ENCODE measurements at places on chromosomes 5 and 9.

DNA sequence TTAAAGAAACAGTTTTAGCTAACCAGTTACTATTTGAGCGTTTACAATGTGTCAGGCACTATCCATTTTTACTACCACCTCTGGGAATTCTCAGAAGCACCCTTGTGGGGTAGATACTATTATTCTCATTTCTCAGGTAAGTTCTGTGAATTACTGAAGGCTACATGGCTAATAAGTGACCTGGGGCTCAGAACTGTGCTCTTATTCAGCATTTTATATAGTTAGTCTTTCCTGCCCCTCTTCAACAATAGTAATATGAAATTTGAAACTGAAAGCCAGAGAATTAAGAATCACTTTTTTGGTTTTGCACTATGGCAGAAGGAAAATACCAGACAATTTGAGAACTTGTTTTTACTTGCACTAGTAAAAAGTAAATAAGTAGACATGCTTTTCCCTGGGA, 11.8 kb downstream of the ELL2 start:
- H3K27ac ChIP-seq: peak overlapping the region; percentile 4
- H3K27me3 ChIP-seq: no peaks in the 10 kb centered on the region
- no peak overlapping the region for H3K4me3 ChIP-seq

GRCh38 chr5:10542055-10542550, 21.8 kb upstream of the ANKRD33B start:
- H3K27ac ChIP-seq: no peak overlapping the region
- H3K4me1 ChIP-seq: peaks cover 8% of the 10 kb centered on the region
- DNase-seq: no peak
- no peaks in the 10 kb centered on the region for H3K36me3 ChIP-seq
- H3K27me3 ChIP-seq: peaks cover 32% of the 10 kb centered on the region
- H3K4me3 ChIP-seq: no peak overlapping the region

GRCh38 chr9:100033877-100034551, 64.8 kb downstream of the ERP44 start:
- H3K27me3 ChIP-seq: no peaks in the 10 kb centered on the region
- peaks cover 40% of the 10 kb centered on the region for H3K36me3 ChIP-seq
- H3K4me1 ChIP-seq: no peaks in the 10 kb centered on the region
- H3K27ac ChIP-seq: no peak overlapping the region

- peaks cover 14% of the 10 kb centered on the region for H3K27me3 ChIP-seq
- H3K4me1 ChIP-seq: peaks cover 3% of the 10 kb centered on the region
- H3K4me3 ChIP-seq: no peak overlapping the region
- DNase-seq: no peak
- no peak overlapping the region for H3K27ac ChIP-seq
- no peaks in the 10 kb centered on the region for H3K36me3 ChIP-seq
Observed at GRCh38 chr9:114779352-114779845, 26.4 kb downstream of the TNFSF15 start.

GRCh38 chr9:112555844-112556482, 69.3 kb downstream of the KIAA1958 start:
- no peaks in the 10 kb centered on the region for H3K27me3 ChIP-seq
- H3K36me3 ChIP-seq: peaks cover 3% of the 10 kb centered on the region
- H3K4me1 ChIP-seq: peaks cover 26% of the 10 kb centered on the region
- no peak overlapping the region for H3K4me3 ChIP-seq
- H3K27ac ChIP-seq: no peak overlapping the region

DNA sequence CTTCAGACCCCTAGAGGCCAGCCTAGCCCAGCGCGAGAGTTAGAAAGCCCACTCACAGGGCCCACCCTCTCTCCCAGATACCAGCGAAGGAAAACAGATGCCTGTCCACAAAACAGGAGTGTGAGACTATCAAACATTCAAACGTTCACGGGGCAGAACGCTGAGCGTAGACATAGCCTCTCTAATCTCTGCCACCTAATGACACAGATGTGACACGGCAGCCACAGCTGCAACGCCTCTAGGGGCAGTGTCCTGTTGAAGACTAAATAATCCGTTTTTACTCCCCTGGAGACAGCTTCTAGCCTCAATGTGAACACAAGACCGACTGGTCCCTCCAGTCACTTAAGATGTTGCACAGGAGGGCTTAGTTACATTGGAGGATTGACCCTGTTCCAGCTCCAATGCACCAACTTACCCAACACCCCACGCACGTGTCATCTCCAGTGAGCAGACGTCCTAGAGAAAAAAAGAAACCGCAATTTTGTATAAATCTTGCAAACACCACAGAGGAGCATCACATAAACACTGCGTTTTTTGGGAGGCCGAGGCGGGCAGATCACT, 14.3 kb downstream of the DIPK1B start:
- H3K4me3 ChIP-seq: peak overlapping the region; percentile 85
- peaks cover 12% of the 10 kb centered on the region for H3K27me3 ChIP-seq
- peaks cover 12% of the 10 kb centered on the region for H3K36me3 ChIP-seq
- peaks cover 20% of the 10 kb centered on the region for H3K4me1 ChIP-seq

DNA sequence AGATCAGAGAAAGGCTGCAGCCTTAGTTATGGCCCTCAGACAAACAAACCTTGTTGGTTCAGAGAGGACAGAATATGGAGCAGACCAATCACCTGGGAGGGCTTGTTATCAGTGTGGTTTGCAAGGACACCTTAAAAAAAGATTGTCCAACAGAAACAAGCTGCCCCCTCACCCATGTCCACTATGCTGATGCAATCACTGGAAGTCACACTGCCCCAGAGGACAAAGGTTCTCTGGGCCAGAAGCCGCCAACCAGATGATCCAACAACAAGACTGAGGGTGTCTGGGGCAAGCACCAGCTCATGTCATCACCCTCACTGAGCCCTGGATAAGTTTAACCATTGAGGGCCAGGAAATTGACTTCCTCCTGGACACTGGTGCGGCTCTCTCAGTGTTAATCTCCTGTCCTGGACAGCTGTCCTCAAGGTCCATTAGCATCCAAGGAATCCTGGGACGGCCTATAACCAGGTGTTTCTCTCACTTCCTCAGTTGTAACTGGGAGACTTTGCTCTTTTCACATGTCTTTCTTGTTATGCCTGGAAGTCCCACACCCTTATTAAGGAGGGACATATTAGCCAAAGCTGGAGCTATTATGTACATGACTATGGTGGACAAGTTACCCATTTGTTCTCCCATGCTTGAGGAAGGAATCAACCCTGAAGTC, 36.9 kb upstream of the TBCA start:
- no peak for DNase-seq
- no peaks in the 10 kb centered on the region for H3K36me3 ChIP-seq
- H3K27me3 ChIP-seq: peaks cover 3% of the 10 kb centered on the region
- H3K4me1 ChIP-seq: no peaks in the 10 kb centered on the region

GRCh38 chr5:95531491-95531890, 23.3 kb downstream of the SKIC3 start:
- H3K27ac ChIP-seq: no peak overlapping the region
- no peak for DNase-seq
- H3K4me3 ChIP-seq: no peak overlapping the region

GRCh38 chr9:32554591-32554990, 2.2 kb upstream of the TOPORS start:
- H3K27me3 ChIP-seq: no peaks in the 10 kb centered on the region
- H3K4me3 ChIP-seq: no peak overlapping the region
- DNase-seq: no peak
- H3K36me3 ChIP-seq: no peaks in the 10 kb centered on the region

GRCh38 chr5:86532429-86532828, 85.3 kb upstream of the COX7C start:
- no peaks in the 10 kb centered on the region for H3K36me3 ChIP-seq
- no peak overlapping the region for H3K27ac ChIP-seq
- no peaks in the 10 kb centered on the region for H3K4me1 ChIP-seq
- no peaks in the 10 kb centered on the region for H3K27me3 ChIP-seq

- H3K27me3 ChIP-seq: no peaks in the 10 kb centered on the region
- no peak for DNase-seq
- no peaks in the 10 kb centered on the region for H3K36me3 ChIP-seq
- H3K4me1 ChIP-seq: peaks cover 1% of the 10 kb centered on the region
Observed at GRCh38 chr9:124272118-124272517, 14.4 kb downstream of the NEK6 start.

DNA sequence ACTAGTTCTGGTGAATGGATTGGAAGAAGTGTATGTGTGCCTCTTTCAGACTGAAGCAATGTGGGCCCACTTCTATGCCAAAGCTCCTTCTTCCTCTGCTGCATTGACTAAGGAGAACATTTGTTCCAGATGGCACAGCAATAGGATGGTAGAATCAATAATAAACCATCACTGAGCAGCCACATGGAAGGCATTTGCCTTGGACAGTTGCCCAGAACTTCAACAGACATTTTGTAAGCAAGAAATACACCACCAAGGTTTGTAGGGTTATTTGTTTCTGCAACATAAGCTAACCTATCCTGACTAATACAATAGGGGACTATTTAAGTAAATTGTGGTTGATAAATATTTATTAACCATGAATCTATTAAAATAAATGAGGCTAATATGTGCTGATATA, 37.7 kb upstream of the CSNK1G3 start:
- H3K4me1 ChIP-seq: no peaks in the 10 kb centered on the region
- H3K4me3 ChIP-seq: no peak overlapping the region
- H3K36me3 ChIP-seq: no peaks in the 10 kb centered on the region
- no peak for DNase-seq
- peaks cover 3% of the 10 kb centered on the region for H3K27me3 ChIP-seq
- no peak overlapping the region for H3K27ac ChIP-seq

GRCh38 chr5:32779754-32780415, 68.8 kb downstream of the NPR3 start:
- H3K36me3 ChIP-seq: no peaks in the 10 kb centered on the region
- H3K4me3 ChIP-seq: no peak overlapping the region
- DNase-seq: no peak
- H3K27me3 ChIP-seq: peaks cover 15% of the 10 kb centered on the region
- H3K4me1 ChIP-seq: peaks cover 5% of the 10 kb centered on the region
